ENCODE measurements at places on chromosomes 12 and 14.
A peak's percentile ranks its signal among the peaks of the same experiment; 100 is the strongest.

DNA sequence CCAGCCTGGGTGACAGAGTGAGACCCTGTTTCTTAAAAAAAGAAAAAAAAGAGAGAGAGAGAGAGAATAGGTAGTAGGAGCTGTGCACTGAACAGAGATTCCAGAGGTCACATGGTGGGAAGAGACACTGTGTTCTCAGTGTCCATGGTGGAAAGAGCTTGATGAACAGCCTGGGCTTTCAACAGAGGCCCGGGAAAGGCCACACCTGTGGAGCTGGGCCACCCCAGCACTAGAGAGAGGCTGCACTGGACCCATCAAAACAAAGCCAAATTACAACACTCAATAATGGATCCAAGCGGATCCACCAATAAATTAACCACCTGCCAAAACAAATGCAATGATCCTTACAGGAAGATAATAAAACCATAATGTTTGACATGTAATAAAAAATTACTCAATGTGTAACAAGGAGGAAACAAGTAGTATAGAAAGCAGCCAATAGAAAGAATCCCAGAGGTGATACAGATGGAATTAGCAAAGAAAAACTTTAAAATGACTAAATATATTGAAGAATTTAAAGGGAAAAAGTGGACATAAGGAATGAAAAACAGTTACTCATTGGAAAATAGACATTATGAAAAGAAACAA lies 44.8 kb upstream of the BCL2L14 start:
- no peak for DNase-seq

DNA sequence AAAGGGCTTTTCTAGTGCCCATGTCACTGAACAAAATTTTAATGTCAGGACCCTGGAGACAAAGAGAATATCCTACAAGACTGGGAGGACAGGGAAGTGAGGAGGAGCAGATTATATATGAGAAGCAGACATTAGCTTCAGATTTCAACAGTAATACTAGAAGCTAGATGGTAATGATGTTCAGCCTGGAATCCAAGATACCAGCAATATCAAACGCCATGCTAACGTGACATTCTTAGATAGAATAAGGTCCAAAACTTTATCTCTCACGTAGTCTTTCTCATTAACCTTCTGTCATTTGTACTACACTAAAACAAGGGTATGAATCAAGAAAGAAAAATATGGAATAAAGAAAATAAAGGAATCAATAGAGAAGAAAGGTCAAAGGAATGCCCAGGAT lies 18.7 kb downstream of the SOS2 start:
- DNase-seq = no peak

DNA sequence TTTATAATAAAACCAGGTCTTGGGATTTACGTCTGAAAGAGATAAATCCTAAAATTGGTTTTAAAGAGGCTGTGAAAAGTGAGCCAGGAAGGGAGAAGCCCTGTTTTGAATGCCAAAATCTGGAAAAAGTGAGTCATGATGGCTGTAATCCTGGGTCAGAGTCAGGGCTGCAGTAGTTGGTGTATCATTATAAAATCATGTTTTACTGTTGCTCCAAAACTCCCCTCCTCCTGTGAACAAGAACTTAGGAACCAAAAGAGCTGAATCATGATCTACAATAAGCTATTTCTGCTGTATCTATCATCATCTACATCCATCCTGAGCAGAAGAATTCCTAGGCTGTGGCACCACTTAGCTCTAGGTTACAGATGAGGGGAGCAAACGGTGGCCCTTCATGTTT lies 79.3 kb downstream of the LMO3 start:
- peak; percentile 69 for DNase-seq

DNA sequence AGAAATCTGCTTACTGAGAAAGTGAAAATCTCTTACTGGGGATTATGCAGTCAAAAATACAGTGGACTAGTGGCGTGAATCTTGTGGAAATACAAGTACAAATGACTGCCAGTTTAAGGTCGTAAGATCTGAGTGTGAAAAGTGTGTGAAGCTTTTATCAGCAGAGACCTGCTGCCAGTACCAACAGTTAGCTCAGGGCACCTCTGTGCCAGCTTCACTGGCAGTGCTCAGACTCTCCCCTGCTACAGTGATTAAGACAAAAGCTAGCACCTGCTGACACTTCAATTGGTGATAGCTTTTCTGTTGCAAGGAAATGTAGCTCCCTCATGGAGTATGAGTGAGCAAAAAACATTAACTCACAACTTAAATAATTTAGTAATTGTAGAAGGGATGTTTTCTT lies 185.1 kb downstream of the ANO6 start:
- DNase-seq = no peak

GRCh38 chr14:99560922-99561683 lies 42.9 kb downstream of the CCDC85C start:
- no peak for DNase-seq

- DNase-seq = no peak
These were observed 65.8 kb downstream of the RESF1 start for GRCh38 chr12:32024884-32025592.

GRCh38 chr14:82779301-82779700 lies 1245.6 kb upstream of the SEL1L start:
- no peak for DNase-seq

DNA sequence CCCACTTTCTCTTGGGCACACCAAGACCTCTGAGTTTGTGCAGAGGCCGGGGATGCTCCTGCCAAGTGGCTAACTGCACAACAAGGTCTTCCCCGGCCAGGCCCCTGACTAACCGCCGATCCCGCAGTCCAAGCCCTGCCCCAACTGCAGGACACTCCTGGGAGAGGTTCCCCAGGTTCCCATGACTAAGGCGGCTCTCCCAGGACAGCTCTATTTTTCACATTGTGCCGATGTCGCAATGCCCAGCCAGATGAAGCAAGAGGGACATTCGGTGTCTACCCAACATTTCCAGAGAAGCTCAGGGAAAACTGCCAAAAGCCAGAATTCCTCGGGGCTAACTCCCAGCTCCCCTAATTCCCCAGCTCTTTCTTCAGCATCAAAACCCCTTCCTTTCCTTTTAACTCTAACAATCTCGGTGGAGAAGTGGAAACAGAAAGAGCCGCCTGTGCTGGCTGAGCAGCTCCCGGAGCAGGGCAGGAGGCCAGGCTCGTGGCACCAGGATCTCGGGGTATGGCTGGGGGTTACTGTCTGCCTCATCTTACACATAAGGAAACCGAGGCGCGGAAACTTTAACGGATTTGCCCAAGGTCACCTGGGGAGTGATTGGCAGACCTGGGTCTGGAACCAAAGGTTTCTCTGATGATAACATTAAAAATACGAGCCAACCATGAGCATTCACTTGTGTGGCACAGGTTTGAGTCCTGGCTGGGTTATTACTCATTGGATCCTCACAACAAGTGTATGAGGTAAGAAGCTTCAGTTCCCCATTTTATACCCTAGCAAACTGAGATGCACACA lies 318.2 kb downstream of the BCL11B start:
- peak; percentile 78 for DNase-seq

DNA sequence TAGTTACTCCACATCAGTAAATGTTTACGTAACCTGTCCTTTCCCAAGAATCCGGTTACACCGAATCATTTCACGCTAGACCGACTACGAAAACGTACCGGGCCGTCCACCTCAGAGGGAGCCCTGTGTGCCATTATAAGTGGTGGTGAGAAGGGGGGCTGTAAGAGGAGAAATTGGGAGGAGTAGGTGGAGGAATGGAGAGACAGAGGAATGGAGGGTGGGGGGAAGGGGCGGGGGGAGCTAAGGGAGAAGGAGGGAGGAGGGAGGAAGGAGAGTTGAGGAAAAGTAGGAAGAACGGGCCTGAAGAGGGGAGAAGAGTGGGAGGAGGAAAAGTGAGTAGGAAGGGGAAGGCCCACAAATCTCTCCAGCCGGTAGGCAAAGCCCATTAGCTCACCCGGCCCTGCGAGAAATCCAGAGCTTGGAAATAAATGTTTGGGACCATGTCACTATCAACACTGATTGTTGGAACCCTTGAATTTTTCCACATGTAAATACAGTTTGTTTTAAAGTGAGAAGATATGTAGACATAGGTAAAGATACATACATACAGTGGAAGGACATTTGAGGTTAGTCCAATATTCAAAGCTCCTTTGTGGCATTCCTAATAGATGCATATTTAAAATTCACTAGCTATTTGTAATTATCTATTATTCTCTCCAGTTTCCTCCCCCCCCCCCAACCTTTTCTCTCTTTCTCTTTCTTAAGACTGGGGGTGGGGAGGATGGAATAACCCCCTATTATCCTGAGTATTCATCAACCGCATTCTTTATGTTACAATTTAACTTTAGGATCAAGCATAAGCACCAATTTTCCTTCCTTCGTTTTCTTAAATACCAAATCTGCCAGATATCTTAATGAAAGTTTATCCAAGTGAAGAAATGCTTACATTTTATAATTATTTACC lies 2.1 kb upstream of the FOXG1 start:
- no peak for DNase-seq

DNA sequence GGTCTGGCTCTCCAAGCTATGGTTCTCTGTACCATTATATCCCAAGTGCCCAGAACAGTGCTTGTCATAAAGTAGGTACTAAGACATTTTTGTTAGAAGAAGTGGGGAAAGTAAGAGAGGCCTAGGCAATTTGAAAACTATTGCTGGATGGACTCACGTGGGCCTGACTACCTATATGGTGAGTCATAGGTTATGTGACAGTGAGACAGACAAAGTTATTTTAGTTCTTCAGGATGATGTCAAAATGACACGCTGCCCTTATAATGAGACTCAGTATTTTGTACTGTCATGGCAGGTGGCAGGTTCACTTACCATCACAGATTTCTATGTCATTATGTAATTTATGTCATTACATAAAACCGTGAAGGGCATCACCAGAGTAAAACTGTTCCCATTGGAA lies 53.1 kb downstream of the PARP11 start:
- DNase-seq = no peak

DNA sequence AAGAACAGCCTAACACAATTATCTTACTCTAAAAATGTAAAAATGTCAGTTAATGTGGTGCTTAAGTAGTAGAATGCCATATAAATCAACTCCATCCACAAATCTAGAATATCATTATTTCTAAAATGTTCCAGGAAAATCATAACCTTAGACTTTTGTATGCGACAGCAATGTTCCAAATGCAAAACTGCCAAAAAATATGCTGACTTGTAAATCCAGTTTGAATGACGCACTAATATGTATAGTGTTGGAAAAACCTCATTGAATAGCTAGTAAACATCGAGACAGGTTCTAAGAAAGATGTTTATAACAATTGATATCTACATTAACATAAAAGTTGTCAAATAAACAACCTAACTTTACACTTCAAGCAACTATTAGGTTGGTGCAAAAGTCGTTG lies 469.1 kb upstream of the PRICKLE1 start:
- DNase-seq = no peak

- DNase-seq = no peak
These were observed 178.6 kb downstream of the TMEM132C start for GRCh38 chr12:128445415-128446127.

- DNase-seq = peak; percentile 29
These were observed 169.8 kb upstream of the PLXNC1 start for GRCh38 chr12:93978553-93978952.

All from umbilical cord (tissue), 2 donors.